ENCODE measurements at places on chromosomes 6 and 20.

GRCh38 chr6:138465007-138465645 is 34.2 kb downstream of the NHSL1 start:
- DNase-seq: no peak

DNA sequence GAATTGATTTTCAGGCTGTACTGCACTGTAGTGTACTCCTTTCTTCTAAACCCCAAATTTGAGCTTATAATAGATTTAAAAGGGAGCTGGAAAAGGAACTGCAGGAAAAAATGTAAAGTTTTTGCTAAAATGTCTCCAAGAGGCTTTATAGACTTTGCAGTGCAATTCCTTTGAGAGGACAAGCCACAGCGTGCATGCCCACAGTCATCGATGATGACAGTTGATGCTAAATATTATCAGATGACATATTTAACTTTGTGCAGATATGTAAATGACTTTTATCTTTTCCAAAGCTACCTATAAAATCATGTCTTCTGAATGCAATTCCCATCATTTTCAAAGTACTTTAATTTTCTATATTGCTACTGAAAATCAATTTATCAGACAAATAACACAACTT is 24.3 kb upstream of the HDGFL1 start:
- no peak for DNase-seq

DNA sequence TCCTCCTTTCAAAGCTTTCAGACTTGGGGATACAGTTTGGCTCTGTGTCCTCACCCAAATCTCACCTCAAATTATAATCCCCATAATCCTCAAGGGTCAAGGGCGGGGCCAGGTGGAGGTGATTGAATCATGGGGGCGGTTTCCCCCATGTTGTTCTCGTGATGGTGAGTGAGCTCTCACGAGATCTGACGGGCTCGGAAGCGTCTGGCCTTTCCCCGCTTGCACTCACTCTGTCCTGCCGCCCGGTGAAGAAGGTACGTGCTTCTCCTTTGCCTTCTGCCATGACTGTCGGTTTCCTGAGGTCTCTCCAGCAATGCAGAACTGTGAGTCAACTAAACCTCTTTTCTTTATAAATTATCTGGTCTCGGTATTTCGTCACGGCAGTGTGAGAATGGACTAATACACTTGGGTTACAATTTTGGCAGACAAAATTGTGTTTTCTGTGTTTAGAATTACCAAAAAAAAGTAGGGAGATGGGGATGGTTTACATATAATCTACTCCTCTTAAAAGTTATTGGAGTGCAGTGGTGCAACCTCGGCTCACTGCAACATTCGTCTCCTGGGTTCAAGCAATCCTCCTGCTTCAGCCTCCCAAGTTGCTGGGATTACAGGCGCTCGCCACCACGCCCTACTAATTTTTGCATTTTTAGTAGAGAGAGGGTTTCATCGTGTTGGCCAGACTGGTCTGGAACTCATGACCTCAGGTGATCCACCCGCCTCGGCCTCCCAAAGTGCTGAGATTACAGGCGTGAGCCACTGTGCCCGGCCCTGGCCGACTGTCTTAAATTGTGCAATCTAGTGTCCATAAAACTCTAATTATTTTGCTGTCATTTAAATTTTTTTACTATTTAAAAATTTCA is 33.6 kb upstream of the PXDC1 start:
- DNase-seq: no peak

DNA sequence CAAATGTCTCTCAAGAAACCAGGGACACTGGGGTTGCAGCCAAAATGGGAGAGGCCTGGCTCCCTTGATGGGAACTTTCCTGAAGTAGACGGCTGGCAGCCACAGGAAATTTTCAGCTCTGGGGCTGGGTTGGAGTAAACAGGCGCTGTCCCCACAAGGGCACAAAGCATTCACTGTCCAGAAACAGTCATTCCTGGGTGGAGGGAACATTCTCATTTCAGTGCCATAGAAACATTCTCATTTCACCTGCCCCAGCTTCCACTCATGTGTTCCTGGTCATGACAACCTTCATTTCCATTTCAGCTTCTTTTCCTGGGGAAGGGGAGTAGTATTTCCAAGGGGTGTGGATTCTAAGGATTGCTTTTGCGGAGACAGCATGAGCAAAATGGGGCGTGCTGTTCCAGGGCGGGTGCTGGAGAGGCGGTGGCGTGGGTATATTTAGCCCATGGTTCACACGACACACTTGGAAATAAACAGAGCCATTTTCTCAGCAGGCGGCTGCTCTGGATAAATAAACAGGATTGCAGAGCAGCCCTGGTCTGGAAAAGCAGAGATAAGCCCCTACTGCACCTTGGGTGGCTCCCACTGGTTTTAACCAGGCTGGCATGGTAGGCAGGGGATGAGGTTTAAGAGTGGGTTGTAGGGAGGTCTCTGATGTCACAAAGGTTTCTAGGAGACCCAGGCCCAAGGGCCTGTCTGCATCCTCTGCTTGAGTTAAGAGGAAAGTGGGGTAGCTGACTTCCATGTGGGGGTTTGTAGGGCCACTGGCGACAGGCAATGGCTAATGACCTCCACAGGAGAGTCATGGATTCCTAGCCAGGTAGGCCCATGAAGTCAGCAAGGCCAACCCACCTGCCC is 32.9 kb downstream of the COX4I2 start:
- peak; percentile 78 for DNase-seq

DNA sequence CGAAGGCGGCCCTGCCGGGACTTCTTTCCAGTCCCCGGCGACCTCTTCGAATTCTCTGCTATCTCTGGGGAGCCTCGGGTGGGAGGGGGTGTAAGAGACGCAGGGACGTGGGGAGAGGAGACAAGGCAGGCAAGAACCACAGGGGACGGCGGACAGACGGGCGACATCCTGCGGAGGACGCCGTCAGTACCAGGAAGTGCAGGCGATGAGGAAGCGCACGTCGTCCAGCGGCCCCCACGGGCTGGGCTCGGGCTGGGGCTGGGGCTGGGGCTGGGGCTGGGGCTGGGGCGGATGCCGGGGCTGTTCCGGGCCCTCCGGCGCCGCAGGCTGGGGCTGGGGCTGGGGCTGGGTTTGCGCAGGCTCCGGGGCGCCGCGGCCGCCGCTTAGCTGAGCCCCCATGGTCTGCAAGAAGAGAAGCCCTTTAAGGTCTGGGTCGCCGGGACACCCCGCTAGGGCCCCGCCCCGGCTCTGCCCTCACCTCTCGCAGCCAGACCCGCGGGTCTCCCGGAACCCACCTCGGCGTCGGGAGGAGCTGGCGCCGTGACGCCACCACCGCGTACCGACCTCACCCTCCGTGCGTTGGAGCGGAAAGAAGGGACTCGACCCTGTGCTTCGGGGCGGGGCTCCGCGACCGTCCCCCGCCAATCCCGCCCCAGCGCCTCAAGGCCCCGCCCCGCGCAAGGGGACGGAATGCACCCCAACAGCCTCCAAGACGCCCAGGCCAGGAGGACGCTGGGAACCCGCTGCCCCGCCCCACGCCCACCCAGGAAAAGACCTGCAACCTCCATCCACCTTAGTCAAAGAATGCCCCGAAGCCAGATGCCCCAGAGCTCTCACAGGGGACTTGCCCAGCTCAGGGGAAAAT is at the start of gene MMP24OS:
Gene MMP24OS (minus strand): TSS at position 592 of the 865 bp plus-strand sequence. CDS start 193 bp downstream, at position 399.
- DNase-seq: peak; percentile 93

- DNase-seq: no peak
Observed at GRCh38 chr20:40641202-40641601, 47.8 kb downstream of the MAFB start.

- no peak for DNase-seq
Observed at GRCh38 chr6:170210651-170211403, 80.1 kb downstream of the DLL1 start.

GRCh38 chr6:144585217-144585814 is 300.2 kb downstream of the UTRN start:
- no peak for DNase-seq

DNA sequence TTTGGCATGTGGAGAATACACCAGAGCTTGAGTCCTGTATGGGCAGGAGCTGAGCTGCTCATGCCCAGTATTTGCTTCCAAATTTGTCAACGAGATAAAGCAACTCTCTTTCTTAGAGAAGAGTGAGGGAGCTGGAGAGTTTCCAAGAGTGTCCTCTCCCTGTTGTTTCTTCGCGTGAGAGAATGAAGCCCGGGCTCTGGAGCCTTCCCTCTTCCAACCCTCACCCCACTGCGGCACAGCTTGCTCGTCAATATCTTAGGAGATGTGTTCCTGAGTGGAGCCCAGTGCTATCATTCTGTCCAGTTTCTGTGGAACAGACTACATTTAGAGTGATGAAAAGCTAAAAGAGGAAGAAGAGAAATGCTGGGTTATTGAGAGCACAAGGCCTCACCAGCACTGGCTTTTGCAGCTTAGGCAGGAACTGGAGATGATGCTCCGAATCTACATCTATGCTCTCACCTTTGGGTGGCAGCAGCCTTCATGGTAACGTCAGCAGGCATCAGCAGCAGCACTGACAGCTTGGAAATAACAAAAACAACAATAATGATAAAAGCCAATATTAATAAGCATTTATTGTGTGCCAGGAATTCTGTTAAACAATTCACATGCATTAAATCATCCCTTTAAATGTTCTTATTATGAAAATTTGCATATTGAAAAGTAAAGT is 66.5 kb upstream of the TFB1M start:
- DNase-seq: no peak

DNA sequence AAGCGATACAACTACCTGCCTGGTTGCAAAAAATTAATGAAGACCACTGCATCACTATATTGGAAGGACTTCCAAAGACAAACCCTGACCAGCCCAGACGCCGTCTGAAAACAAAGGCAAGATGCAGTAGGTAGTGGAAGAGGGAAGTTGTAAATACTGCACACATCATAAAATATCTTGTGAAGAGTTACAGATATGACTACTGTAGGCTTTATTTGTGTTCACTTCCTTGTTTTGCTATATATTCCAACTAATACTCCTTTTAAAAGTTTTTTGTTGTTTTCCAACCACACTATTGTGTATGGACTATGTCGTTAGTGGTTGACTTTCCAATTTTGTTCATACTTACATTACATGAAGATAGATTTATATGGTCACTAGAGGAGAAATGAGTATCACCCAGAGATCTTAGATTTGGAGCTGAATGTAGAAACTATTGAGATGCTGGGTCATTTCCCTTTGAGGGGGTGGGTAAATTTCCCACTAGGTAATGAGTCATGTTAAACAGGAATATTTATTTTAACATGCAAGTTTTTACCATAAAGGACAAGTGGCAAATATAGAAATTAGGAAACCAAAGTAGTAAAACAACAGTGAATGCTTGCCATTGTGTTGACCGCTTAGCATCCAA is 16.6 kb upstream of the TXLNB start:
- no peak for DNase-seq

- DNase-seq: no peak
Observed at GRCh38 chr6:153958860-153959259, 80.2 kb upstream of the OPRM1 start.

- no peak for DNase-seq
Observed at GRCh38 chr20:10109641-10110040, 74.9 kb downstream of the ANKEF1 start.

DNA sequence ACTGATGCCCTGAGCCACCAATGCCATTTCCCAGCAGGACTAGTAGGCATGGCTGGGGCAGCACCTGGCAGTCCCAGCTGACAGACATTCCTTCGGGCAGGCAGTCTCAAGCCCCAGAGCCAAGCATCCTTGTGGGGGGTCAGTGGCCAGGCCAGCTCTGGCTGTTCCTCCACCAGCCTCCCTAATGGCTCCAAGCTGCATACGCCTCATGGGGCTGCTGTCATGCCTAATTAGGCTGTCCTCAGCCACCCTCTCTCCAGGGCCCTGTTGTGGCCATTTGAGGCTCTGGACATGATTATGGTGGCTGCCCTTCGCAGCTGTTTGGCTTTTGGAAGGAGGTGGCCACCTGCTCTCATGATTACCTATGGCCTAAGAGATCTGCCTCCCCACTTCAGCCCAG is 79.4 kb downstream of the DLGAP4 start:
- DNase-seq: no peak

DNA sequence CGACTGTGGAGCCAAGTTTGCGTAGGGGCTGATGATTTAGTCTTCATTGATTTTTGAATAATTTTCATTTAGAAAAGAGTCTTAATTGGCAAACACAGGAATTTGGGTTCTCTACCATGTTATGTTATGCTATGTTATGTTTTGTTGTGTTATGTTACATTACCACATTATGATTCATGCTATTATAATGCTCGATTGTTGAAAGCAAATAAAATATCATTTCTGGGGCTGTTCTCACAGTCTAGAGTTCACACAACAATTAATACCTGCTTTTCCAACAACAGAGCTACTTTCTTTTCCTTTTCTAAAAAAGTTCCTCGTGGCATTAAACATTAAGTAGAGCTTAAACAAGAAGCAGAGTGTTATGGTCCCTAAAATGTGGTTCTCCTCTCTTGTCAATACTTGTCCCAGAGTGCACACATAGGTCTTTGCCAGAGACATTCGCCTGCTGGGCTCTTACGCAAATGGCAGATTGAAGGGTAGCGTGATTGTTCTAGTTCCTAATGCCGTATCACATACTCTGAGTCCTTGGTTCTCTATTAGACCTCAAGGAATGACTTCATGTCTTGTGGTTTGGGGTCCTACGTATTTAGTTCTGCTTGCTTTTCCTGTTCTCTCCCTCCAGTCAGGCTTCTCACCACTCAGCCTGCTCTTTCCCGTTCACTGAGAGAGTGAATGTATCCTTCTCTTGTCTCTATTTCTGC is 370.3 kb downstream of the CD109 start:
- no peak for DNase-seq

- no peak for DNase-seq
Observed at GRCh38 chr6:14838133-14838583, 407.7 kb upstream of the JARID2 start.

All from left ventricle myocardium inferior (tissue), 1 donor.